ENCODE measurements at places on chromosomes 11 and 22.

GRCh38 chr22:48700180-48700565 lies 1127.5 kb downstream of the BRD1 start:
- no peak for DNase-seq

DNA sequence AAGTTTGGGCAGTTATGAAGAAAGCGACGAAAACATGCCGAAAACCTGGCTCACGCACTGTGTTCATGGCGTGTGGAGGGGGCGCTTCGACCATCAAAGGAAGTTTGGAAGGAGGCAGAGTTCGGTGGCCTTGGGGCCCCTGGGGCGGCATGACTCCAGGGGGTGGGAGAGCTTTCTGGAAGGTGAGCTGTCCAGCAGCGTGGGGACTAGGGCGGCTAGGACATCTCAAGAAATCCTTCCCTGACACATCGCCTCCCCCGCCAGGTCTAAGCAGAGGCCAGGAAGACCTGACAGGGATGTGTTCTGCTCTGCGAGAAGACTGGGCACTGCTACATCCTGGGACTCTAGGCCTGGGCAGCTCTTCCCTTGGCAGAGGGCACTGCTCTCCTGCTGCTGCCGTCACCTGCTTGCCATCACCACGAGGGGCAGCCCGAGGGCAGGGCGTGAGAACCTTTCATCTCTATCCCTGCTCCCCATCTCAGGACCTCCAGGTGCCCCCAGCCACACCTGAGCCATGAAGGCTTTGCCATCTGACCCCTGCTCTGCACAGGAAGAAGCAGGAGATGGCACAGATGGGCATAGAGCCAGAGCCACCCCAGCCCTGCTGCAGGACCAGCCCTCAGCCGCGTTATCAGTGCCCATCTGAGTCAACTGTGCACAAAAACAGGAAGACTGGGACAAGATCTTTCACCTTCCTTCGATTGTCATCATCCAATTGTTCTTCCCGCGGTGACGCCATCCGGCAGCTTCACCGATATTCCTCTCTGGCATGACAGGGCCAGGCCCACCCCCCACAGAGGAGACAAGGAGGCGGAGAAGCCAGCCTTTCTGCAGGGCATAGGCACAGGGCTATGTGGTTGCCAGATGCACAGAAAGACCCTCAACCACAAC lies 12.7 kb downstream of the LINC01488 start:
- DNase-seq, result no peak

DNA sequence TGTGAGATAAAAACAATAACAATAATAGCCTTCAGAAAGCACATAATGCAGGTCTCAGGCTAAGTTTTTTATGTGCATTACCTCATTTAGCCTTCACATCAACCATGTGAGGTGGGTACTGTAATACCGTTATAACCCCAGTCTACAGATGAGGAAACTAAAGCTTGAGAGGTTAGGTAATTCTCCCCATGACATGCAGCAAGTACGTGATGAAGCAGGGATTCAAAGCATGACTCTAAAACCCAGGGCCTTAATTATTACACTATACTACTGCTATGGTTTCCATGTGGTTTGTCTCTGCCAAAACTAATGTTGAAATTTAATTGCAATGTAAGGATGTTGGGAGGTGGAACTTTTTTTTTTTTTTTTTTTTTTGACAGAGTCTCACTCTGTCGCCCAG lies 37.7 kb upstream of the FDX1 start:
- no peak for DNase-seq

DNA sequence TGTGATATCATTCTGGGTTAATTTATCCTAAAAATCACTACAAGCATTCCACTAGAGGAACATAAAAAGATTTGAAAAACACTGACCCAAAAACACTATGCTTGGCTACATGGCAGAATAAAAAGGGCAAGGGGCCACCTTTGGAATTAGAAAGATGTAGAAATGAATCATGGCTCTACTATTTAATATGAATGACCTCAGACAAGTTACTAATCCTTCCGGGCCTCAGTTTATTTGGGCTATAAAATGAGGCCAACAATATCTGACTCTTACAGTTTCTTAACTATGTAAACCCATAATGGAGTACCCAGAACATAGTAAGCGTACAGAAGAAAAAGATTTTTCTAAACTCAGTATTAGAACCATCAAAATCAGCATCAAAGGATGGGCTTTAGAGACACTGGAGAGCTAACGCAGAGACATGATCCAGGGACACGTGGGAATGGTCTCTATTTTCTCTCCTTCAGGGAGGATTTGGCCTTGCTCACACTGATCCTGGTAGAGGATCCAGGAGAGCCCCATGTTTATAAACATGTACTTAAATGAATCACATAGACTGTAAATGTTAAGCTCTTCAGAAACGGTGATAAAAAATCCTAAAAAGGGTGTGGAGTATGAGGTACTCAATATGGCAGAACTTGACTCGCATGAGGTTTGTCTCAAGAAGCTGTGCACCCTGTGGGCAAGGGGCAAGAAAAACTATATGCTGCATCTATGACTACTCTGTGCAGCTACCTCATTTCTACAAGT lies 288.4 kb upstream of the PITPNB start:
- no peak for DNase-seq

DNA sequence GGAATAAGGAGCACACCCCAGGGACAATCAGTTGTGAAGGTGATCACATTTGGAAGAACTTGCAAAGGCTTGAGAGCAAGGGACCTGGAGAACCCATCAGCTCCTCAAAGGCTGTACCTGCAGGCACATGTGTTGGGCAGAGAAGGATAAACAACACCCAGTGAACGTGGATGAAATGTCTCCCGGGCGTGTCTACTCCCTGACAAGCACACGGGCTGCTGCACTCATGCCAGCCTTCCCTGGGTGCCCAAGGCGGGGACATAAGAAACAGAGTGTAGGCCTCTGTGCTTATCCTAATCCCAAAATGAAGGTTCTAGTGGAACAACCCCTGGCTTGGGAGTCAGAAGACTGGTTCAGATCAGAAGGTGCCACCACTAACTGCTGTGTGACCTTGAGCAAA lies 46.7 kb downstream of the DSCAML1 start:
- DNase-seq, result no peak

- no peak for DNase-seq
These were observed 31.7 kb upstream of the CXCR5 start for GRCh38 chr11:118851970-118852369.
